ENCODE measurements at places on chromosomes 11 and 22.

DNA sequence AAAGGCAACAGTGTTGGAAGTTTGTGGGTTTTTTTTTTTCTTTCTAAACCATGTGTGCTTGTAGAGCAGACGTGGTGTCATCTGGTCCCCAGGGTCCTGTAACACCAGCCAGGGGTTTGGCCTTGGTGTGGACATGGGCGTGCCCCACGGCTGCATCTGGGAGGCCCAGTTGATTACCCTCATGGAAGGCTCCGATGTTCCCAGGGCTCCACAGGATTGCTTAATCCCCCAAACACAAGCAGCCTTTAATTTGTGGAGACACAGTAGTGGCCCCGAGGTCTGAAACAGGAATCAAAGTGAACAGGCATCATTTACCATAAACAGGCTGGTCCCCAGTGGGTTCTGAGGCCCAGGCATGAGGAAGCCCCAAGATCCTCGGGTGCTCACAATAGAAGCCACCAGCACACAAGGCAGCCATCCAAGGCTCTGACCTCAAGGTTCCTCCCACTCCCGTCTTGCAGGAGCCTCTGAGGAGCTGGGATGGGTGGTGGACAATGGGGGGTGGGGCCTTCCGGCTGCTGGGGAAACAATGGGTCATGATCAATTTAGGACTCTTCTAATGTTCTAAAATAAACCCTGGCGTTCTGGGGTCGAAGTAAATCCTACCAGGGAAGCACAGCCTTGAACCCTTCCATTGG lies 115.0 kb upstream of the CD82 start:
- no peak for DNase-seq

- DNase-seq: peak; percentile 71
Measured at GRCh38 chr22:44701824-44702478, at the start of gene PRR5. Gene PRR5 (plus strand): TSS chr22:44702204. CDS start chr22:44702475, 271 bp downstream.

DNA sequence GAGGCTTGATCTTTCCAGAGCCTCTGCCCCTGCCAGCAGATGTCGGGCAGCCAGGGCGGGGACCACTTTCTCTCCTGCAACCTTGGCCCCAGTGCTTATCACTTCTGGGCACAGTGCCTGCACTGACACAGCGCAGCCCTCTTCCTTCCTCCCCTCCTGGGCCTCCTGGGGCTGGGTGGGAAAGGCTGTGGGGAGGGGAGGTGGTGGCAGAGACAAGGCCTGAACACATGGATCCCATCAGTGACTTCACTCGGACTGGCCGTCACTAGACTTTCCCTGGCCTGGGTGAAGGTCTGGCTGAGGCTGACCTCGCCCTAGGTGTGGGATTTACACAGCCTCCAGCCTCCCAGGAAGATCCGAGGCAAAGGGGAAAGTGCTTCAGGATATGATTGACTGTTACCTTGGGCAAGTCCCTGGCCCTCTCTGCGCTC lies 68.1 kb downstream of the LRRC32 start:
- DNase-seq: no peak

GRCh38 chr11:20221566-20221965 lies 61.3 kb upstream of the DBX1 start:
- DNase-seq: no peak

DNA sequence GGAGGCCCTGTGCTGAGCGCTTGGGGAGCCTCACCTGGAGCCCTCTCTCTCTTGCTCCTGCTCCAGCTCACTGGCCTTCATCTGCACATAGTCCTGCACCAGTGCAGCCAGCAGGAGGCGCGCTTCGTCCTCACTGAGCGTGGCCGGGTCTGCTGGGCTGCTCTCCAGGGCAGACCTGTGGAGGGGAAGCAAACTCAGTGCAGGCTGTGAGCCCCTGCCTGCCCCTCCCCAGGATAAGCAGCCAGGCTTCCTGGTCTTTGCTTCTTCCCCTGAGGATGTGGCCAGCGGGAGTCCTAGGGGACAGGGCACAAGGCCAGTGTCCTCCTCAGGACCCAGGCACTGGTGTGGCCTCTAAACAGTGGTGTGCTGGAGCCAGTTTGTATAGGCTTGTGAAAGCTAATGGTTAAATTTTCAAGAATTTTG lies 2.2 kb downstream of the CALCA start:
- peak; percentile 65 for DNase-seq

DNA sequence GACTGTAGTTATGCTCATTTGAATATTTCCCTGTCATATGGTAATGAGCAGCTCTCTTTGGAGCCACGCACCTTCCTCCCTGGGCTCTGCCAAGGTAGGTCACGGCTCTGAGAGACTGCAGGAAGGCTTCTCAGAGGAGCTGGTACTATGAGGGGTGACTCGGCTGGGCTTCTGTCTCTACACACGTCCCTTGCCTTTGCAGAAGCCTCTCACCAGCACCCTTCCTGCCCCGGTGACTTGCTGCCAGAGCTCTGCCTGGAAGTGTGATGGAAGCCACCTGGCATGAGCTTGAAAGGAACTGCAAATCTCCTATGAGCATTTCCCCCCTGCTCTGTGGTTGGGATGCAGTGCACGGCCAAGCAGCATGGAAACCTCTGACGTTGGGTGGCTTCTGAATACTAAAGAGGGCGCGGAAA lies 74.2 kb downstream of the KIRREL3 start:
- DNase-seq: no peak

DNA sequence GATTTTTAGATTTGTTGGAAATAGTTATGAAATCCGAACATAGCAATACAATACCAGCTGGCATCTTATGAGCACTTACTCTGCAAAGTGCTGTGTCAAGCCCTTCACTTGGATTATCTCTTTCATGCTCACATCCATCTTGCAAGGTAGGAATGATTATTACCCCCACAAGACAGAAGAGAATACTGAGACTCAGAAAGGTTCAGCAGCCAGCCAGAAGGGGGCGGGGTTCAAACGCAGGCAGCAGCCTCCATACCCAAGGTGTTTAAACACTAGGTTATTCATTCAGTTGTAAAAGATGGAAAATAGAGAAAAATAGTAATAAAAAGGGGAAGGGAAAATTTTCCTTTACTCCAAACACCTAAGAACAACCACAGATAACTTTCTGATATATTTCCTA lies 158.5 kb downstream of the CCDC34 start:
- DNase-seq: no peak

- DNase-seq: peak; percentile 30
Measured at GRCh38 chr11:44950031-44950624, 555 bp downstream of the TP53I11 start.

GRCh38 chr11:110979696-110980095 lies 265.8 kb upstream of the POU2AF2 start:
- no peak for DNase-seq

GRCh38 chr11:88310246-88310645 lies 27.3 kb downstream of the CTSC start:
- no peak for DNase-seq

GRCh38 chr11:45412521-45412920 lies 126.4 kb upstream of the SYT13 start:
- DNase-seq: no peak

GRCh38 chr11:34235189-34235588 lies 122.6 kb downstream of the ABTB2 start:
- no peak for DNase-seq

- DNase-seq: no peak
Measured at GRCh38 chr22:49261616-49262015, 566.1 kb downstream of the BRD1 start.

- DNase-seq: no peak
Measured at GRCh38 chr11:112748252-112748651, 213.0 kb upstream of the NCAM1 start.

Measured in stimulated activated CD4-positive, alpha-beta T cell treated with anti-CD3 and anti-CD28 coated beads, Interleukin-12 subunit alpha, Interleukin-12 subunit beta, amount 100 ng/mL, for 4 hours (primary cell).